A549 treated with CORT108297 at 1 μM for 4 hours (cell line): ENCODE measurements at places on chromosomes 1 and 21. TPM values are rescaled to one million over a fixed set of nuclear protein-coding genes. Genes with fewer than 3 reads are reported as not detected.

TACSTD2 gene
- not detected in 5 replicates for total RNA-seq

EXTL2 gene
- 7.6 to 9.7 TPM (median 8.5 TPM) in 5 replicates for total RNA-seq

CGN gene
- total RNA-seq: 1.1 to 1.6 TPM (median 1.4 TPM) in 5 replicates

ATP5IF1 gene
- total RNA-seq: 154 to 183 TPM (median 166 TPM) in 5 replicates

DTL gene
- total RNA-seq: 19.9 to 25.1 TPM (median 23.4 TPM) in 5 replicates

LRRC42 gene
- 25.4 to 27.9 TPM (median 27.3 TPM) in 5 replicates for total RNA-seq
